Cardiac muscle cell (in vitro differentiated cells and primary cell): ENCODE measurements at places on chromosomes 16 and 17. TPM values are rescaled to one million over a fixed set of nuclear protein-coding genes. Genes with fewer than 3 reads are reported as not detected.

The IRX5 gene
- total RNA-seq = 69.1 and 93.0 TPM in 2 replicates

The CARD14 gene
- total RNA-seq = 2.9 TPM in 1 of 2 replicates, not detected in the other

The NUPR1 gene
- not detected in 2 replicates for total RNA-seq

DNA sequence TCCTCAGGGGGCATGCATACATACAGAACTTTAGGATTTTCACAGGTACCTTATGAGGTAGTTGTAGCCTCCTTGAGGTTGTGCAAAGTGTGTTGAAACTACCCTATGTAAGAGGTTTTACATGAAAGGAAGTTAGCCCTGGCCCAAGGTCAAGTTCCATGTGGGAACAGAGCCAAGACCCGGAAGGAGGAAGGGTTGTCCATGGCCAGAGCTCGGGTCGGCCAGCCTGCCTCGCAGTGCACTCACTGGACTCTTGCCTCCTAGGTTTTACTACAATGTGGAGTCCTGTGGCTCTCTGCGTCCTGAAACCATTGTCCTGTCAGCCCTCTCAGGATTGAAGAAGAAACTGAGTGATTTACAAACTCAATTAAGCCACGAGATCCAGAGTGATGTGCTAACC, 8.2 kb downstream of the POLR2C start:
- peak; percentile 37 for DNase-seq

- no peak for DNase-seq
These were observed 50.2 kb upstream of the NOG start for GRCh38 chr17:56543280-56543679.

- DNase-seq = no peak
These were observed 2.9 kb upstream of the KCNH6 start for GRCh38 chr17:63519972-63520882.

DNA sequence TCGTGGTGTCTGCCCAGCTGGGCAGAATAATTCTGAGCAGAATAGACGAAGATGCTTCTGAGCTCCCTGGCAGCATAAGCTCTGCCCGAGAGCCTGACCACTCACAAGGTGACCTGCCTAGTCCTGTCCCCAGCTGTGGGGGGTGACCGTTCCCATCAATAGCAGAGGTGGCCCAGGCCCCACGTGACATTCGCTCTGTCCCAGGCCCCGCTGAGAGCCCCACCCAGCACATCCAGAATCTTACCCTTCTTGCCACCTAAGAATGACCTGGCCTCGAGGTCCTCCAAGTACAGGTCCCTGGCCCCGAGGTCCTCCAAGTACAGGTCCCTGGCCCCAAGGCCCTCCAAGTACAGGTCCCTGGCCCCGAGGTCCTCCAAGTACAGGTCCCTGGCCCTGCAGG, 695 bp upstream of the TMEM204 start:
- no peak for DNase-seq
